Activated CD8-positive, alpha-beta memory T cell treated with anti-CD3 and anti-CD28 coated beads, Interleukin-2, amount 50 U/mL, for 4 hours (primary cell): ENCODE measurements at places on chromosomes 4 and X.

DNA sequence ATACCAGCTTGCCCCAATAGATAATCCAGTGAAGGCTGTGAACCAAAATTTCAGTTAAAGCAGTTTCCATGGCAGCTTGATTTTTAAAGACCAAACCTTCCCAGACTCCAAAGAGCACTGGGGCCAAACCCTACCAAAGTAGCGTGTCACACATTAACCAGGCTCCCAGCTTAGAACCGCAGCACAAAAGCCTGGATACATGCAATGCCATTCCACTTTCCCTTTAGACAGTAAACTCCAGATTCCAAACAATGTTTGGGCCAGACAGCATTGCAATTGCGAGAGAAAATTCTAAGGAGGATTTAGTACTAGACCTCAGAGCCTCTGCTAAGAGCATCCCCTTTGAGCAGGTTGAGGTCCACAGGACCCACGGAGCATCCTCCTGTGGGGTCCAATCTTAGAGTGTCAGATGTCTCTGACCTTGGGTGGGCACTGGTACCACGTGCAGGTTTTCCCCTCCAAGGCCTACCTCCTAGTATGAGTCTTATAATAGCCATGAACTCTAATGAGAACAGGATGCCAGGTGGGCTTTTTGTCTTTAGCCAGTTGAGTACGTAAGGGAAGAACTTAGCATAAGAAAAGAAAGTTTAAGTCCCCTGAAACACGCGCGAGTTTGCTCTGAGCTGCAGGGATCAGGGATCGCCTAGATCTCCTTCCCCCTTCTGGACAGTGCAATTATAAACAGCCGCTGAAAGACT, 38.8 kb downstream of the MGARP start:
- no peak for DNase-seq

DNA sequence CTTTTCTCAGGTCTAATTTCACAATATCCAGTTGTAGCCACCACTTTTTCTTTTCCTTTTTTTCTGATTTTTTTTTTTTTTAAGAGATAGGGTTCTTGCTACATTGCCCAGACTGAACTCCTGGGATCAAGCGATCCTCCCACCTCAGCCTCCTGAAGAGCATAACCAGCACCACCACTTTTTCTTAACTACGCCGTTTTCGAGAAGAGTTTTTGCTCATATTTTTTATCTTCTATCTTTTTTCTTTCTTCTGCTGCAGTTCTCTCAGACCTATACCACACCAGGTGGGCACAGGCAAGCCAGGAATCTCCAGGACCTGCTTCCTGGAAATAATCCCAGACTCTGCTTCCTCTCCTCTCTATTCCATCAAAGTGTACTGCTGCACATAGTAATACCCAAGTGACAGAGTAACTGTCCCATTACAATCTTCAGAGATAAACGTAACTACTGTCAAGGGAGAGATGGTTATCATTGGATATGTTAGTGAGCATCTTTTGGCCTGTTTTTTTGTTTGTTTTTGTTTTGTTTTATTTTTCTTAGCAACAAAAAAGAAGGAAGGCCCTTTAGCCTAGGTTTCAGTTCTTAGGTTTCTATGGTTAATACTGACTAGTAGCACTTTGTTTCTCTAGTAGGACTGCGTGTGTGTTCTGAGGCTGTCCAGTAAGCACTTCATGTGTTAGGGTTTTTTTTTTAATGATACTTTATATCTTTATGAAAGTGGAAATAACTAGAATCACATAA, 59.2 kb upstream of the TXK start:
- DNase-seq: no peak

GRCh38 chrX:151701531-151701930, 6.3 kb downstream of the PRRG3 start:
- DNase-seq: no peak

GRCh38 chrX:40106676-40107290, 9.0 kb upstream of the BCOR start:
- no peak for DNase-seq

DNA sequence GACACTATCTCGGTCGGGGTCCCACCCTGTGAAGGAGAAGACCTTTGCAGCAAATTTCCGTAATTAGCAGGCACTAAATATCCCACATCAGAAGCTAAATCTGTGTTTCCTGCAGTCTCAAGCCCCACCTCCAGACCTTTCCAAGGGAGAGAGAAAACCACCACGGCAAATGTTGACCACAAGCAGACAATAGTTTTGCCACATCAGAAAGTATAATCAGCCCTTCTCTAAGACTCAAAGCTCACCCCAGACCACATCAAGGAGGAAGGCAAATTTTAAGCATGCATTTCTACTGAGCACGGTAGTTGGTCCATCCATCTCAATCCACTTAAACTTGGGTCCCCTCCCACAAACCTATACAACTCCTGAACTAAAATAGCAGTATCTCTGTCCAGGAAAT, 398.5 kb downstream of the GPM6A start:
- no peak for DNase-seq

- no peak for DNase-seq
Measured at GRCh38 chr4:145734576-145735346, 54.8 kb downstream of the C4orf51 start.

- no peak for DNase-seq
Measured at GRCh38 chr4:154958621-154959358, 177.7 kb downstream of the RBM46 start.

- no peak for DNase-seq
Measured at GRCh38 chrX:70257423-70258288, 2.3 kb downstream of the P2RY4 start.

GRCh38 chrX:51825436-51825835, 68.0 kb upstream of the MAGED1 start:
- DNase-seq: no peak

- no peak for DNase-seq
Measured at GRCh38 chr4:104025251-104025650, 305.5 kb upstream of the TACR3 start.

DNA sequence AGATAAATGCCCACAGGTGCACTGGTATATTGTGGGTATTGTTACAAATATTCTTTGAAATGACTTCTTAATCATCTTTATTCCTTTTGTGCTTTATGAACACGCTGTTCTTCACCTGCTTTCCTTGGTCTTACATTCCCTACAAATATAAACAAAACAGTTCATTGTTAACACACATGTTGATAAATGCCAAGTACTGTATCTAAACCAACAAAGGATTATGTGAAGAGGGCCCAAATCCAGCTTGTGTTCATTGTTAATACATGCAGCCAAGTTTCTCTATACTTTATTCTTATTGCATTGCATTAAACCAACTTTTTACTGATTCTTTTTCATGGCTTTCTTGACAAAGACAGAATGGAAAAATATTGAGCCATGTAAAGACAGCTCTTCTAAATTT, 42.8 kb downstream of the AREG start:
- DNase-seq: no peak
